Activated CD8-positive, alpha-beta memory T cell treated with anti-CD3 and anti-CD28 coated beads for 4 hours (primary cell): ENCODE measurements at places on chromosomes 5 and 9.

DNA sequence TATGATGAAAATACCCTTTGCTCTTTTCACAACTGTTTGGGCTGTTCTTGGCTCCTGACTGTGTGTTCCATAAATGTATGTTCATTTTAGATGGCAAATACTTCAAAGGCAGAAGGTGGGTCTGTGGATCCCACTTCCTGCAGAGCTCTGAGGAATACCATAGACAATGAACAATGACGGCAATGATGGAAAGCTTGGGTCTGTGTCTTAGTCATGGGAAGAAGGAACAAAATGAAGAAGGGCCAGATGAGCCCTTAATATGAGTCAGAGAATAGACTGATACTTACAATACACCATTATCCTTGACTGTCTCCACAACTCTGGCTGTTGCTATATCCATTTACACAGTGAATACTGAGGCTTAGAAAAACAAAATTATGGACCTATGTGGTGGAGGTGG, 126.0 kb downstream of the SLIT3 start:
- DNase-seq = no peak

GRCh38 chr5:127649018-127649439, at the start of gene CTXN3:
CTXN3 (plus strand) TSS chr5:127649082; CDS start chr5:127657522, 8,440 bp downstream.
- no peak for DNase-seq

DNA sequence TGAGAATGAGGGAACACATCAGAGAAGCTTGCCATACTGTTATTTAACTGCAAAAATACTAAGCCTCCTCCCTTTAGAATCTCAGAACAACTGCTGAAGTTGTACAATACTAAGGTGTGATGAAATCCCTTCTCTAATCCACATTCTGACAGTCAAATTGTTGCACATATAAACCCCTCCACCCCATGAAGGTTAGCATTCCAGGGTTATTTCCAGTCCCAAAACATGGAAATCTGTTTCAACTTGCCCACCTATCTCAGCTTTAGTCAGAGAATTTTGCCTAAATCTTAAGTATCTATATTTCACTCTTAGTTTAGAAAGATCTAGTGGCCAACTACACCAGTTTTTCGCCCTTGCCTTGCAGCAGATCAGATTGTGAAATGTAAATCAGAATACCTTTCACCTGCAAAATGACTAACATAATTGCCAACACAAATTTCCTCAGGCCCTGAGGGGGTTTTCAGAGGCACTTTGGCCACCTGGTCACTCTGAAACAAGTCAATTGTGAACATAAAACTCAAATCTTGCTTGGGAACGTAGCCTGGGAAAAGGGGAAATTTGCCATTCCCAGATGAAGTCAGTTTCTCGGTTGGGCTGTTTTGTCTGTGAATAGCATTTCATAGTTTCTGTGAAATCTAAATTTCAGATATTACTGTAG, 93.9 kb downstream of the EFNA5 start:
- DNase-seq = no peak

GRCh38 chr5:169153405-169153804, 147.5 kb downstream of the SLIT3 start:
- DNase-seq = no peak

DNA sequence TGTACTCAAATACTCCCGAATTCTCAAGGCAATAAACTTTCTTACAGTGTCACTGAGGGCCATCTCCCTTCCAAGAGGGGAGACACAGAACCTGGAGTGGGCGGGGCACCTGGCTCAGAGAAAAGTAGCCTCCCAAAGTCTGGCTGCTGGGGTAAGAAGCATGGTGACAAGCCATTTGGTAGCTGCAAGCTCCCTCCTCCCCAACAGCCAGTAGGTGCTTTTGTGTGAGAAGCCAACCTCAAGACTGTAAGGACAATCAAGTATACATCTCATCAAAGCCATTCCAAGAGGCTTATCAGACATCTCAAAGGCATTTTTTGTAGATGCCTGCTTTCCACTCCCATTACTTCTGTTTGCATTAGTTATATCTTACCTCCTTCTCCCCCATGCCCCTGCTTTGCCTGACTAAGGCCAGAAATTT, 1.4 kb downstream of the DAB2 start:
- no peak for DNase-seq

DNA sequence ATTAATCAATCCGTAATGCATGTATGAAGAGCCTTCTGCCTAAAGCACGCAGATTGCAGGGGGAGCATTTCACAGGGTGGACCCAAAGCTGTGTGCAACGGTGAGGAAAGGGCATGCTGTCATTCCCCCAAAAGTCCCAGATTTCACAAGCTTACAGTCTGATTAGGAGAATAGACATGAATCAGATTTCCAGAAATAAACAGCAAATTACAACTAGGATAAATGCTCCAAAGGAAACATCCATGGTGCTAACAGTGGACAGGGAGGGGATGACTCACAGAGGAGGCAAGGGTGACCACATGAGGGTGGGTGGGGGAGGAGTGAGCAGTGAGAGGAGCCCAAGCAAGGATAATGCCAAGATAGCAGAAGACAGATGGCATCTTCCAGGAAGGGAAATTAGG, 258.4 kb upstream of the TAS2R1 start:
- no peak for DNase-seq
